ENCODE measurements at places on chromosomes 7 and 10. TPM values are rescaled to one million over a fixed set of nuclear protein-coding genes. Genes with fewer than 3 reads are reported as not detected.
A peak's percentile ranks its signal among the peaks of the same experiment; 100 is the strongest.

GRCh38 chr10:972763-973162 lies 15.5 kb upstream of the GTPBP4 start:
- DNase-seq = no peak
- no peak overlapping the region for H3K27ac ChIP-seq
- H3K4me1 ChIP-seq = peaks cover 11% of the 10 kb centered on the region
- peaks cover 4% of the 10 kb centered on the region for H3K36me3 ChIP-seq
- no peak overlapping the region for H3K4me3 ChIP-seq

GRCh38 chr7:151603951-151604350 lies 84.3 kb upstream of the RHEB start:
- no peak overlapping the region for H3K27ac ChIP-seq
- no peaks in the 10 kb centered on the region for H3K27me3 ChIP-seq
- H3K4me3 ChIP-seq = no peak overlapping the region
- peaks cover 37% of the 10 kb centered on the region for H3K4me1 ChIP-seq
- H3K36me3 ChIP-seq = peaks cover 14% of the 10 kb centered on the region

- no peaks in the 10 kb centered on the region for H3K36me3 ChIP-seq
- DNase-seq = no peak
- H3K27me3 ChIP-seq = peaks cover 31% of the 10 kb centered on the region
- H3K27ac ChIP-seq = no peak overlapping the region
- H3K4me3 ChIP-seq = no peak overlapping the region
Measured at GRCh38 chr7:158268816-158269535, 318.6 kb downstream of the PTPRN2 start.

- no peak overlapping the region for H3K27ac ChIP-seq
- no peak overlapping the region for H3K4me3 ChIP-seq
- no peak for DNase-seq
- no peaks in the 10 kb centered on the region for H3K27me3 ChIP-seq
- no peaks in the 10 kb centered on the region for H3K4me1 ChIP-seq
Measured at GRCh38 chr7:103637726-103638125, 191.7 kb upstream of the SLC26A5 start.

- H3K4me3 ChIP-seq = peak overlapping the region; percentile 69
- peaks cover 36% of the 10 kb centered on the region for H3K36me3 ChIP-seq
- peak overlapping the region; percentile 97 for H3K27ac ChIP-seq
- peak; percentile 66 for DNase-seq
- H3K4me1 ChIP-seq = peaks cover 94% of the 10 kb centered on the region
- H3K27me3 ChIP-seq = no peaks in the 10 kb centered on the region
Measured at GRCh38 chr10:95414844-95415485, 124.2 kb upstream of the PDLIM1 start.

- H3K27ac ChIP-seq = no peak overlapping the region
- DNase-seq = no peak
Measured at GRCh38 chr7:121714559-121715303, 158.2 kb upstream of the PTPRZ1 start.

- no peak overlapping the region for H3K27ac ChIP-seq
- H3K4me1 ChIP-seq = peaks cover 9% of the 10 kb centered on the region
- no peaks in the 10 kb centered on the region for H3K27me3 ChIP-seq
- H3K36me3 ChIP-seq = no peaks in the 10 kb centered on the region
Measured at GRCh38 chr7:138974675-138975292, 6.4 kb downstream of the KIAA1549 start.

DNA sequence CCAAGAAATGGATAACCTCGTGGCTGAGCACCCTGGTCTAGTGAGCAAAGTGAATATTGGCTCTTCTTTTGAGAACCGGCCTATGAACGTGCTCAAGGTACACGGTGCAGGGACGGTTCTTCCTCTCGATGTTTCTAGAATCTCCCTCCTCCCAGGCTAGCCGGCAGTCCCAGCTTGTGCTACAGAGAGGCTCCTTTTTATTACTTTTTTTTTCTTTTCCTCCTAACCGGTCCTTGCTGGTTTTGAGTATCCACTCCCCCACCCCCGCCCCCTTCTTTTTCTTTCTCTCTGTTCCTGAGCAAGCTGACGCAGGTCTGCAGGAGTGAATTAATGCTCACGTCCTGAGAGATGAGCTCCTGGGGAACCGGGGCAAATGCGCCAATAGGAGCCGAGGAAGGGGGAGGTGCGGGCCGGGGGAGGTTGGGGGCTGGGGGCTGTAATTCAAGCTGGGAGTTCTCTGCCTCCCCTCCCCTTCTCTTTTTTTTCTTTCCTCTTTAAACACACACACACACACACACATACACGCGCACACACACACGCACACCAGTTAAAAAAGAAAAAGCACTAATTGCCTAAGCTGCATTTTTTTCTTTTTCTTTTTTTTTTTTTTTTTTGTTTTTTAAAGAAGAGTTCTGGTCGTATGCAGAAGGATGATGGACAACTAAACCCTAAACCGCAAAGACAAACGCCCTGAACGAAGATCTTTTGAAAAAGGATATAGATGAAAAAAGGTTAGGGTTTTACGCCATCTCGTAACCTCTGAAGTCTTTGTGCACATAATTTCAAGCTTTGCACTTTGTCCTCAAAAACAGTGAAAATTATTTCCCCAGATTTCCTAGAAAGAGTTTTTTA lies 6.6 kb downstream of the CPA2 start:
- H3K36me3 ChIP-seq = no peaks in the 10 kb centered on the region
- peaks cover 63% of the 10 kb centered on the region for H3K27me3 ChIP-seq
- peak overlapping the region; percentile 69 for H3K27ac ChIP-seq
- no peak for DNase-seq

GRCh38 chr10:71747551-71748523 lies 25.5 kb downstream of the VSIR start:
- no peaks in the 10 kb centered on the region for H3K27me3 ChIP-seq
- DNase-seq = peak; percentile 47
- H3K4me3 ChIP-seq = peak overlapping the region; percentile 24
- H3K36me3 ChIP-seq = peaks cover 30% of the 10 kb centered on the region

DNA sequence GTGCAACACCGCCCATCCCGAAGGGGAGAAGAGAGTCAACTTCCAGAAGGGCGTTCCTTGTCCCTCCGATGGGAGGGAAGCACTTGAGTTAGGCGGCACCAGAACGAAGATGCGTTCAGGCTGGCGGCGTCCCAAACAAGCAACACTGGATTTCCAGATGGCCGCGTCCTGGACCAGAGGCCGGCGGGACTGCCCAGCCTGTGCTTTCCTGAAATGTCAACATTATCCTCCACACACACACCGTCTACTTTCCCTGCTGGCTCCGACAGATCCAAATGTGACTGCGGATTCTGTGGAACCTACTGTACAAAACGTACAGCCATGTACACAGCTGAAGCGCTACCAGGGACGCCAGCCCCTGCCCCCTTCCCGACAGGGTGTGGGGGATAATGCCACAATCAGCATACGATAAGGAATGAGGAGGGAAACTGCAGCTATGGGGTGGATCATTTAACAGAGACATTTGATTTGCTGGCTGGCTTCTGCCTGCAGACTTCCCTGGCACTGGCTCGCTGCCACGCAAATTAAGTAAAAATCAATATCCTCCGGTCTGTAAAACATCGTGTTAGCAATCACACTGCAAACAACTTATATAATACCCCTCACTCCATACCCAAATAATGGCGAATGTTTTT lies 82.1 kb downstream of the ZRANB1 start:
- peaks cover 8% of the 10 kb centered on the region for H3K36me3 ChIP-seq
- peaks cover 92% of the 10 kb centered on the region for H3K4me1 ChIP-seq
- H3K27ac ChIP-seq = peak overlapping the region; percentile 73
- H3K27me3 ChIP-seq = no peaks in the 10 kb centered on the region

Gene C10orf105
- 0.05 TPM for total RNA-seq

Gene SPDYE5
- not detected for total RNA-seq

Gene OR9A2
- total RNA-seq = not detected

Gene FRMPD2
- total RNA-seq = 0.38 TPM

Gene SAMD9L
- total RNA-seq = 3.7 TPM

Gene ZNF277
- 14.6 TPM for total RNA-seq

Gene IGFBP1
- not detected for total RNA-seq

Gene DYDC2
- total RNA-seq = not detected

Gene GRID2IP
- not detected for total RNA-seq

Gene CC2D2B
- total RNA-seq = 0.30 TPM

Gene STEAP4
- total RNA-seq = 15.7 TPM

All from left ventricle myocardium inferior (tissue), 1 donor.